ENCODE measurements at places on chromosomes 2 and 18.

GRCh38 chr18:11074889-11075288, 74.5 kb downstream of the PIEZO2 start:
- DNase-seq: no peak

- DNase-seq: peak; percentile 17
Measured at GRCh38 chr2:55732854-55733253, 39.2 kb upstream of the PNPT1 start.

DNA sequence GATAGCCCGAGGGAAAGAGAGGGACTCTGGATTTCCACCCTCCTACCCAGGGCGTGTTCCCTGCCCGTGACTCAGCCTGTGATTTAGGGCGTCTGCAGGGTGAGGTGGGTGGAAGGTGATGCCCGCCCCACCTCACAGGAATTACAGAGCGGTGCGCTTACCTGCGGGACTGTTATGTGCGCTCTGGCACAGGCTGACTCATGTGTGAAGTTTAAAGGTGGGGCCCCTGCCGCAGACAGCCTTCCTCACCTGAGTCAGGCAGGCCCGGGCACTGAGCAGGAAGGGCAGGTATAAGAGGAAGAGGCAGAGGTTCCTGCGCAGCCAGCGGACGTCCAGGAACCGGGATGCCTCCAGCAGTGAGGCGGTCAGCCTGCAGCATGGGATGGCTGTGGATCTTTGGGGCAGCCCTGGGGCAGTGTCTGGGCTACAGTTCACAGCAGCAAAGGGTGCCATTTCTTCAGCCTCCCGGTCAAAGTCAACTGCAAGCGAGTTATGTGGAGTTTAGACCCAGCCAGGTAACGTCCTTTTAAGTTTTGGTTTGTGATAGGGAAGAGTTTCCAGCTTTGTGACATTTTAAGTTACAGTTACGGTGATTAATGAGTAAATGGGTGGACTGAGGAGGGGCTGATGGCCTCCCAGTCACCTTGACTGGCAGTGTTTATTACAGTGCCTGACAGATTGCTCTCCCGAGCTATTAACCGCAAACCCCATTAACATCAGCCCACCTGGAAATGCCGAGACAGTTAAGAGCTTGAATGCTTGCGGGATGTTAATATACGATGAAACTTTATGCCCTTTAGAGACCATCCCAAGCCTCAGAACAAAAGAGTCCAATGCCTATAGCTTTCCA, 141.6 kb upstream of the TTC39C start:
- DNase-seq: no peak

GRCh38 chr2:238645095-238645494, 202.8 kb upstream of the TWIST2 start:
- DNase-seq: no peak

GRCh38 chr2:144317071-144317738, 202.7 kb downstream of the ZEB2 start:
- DNase-seq: no peak

- DNase-seq: no peak
Measured at GRCh38 chr2:199279146-199279545, 178.6 kb downstream of the SATB2 start.

GRCh38 chr2:219557791-219558785, 13.3 kb downstream of the OBSL1 start:
- peak; percentile 23 for DNase-seq

GRCh38 chr2:204051476-204051875, 114.9 kb downstream of the ICOS start:
- DNase-seq: no peak

Measured in LHCN-M2 (cell line).